HT-29 (cell line): ENCODE measurements at places on chromosomes 6 and 20. TPM values are rescaled to one million over a fixed set of nuclear protein-coding genes. Genes with fewer than 3 reads are reported as not detected.

TMEM217 gene
- total RNA-seq = 1.4 and 1.8 TPM in 2 replicates

SLC2A10 gene
- total RNA-seq = 1.5 and 3.5 TPM in 2 replicates

ZNF133 gene
- total RNA-seq = 9.9 and 11.3 TPM in 2 replicates

SH3BGRL2 gene
- 17.6 and 19.2 TPM in 2 replicates for total RNA-seq

MATN4 gene
- 0.13 and 0.46 TPM in 2 replicates for total RNA-seq

MCCD1 gene
- not detected in 2 replicates for total RNA-seq

LPA gene
- not detected in 2 replicates for total RNA-seq

ANKS1A gene
- 23.4 and 25.2 TPM in 2 replicates for total RNA-seq

VWA7 gene
- 5.6 and 11.2 TPM in 2 replicates for total RNA-seq

KIF25 gene
- total RNA-seq = not detected in 2 replicates

VSX1 gene
- not detected in 2 replicates for total RNA-seq

TGM3 gene
- not detected in 2 replicates for total RNA-seq

BEND6 gene
- not detected in 2 replicates for total RNA-seq

PDYN gene
- not detected in 2 replicates for total RNA-seq

NNAT gene
- total RNA-seq = 2.1 TPM in 1 of 2 replicates, not detected in the other

PARD6B gene
- 23.7 and 29.9 TPM in 2 replicates for total RNA-seq

CALHM6 gene
- total RNA-seq = not detected in 2 replicates

PRRT1 gene
- not detected in 2 replicates for total RNA-seq

MYMX gene
- total RNA-seq = not detected in 2 replicates

TPD52L1 gene
- 53.9 and 56.9 TPM in 2 replicates for total RNA-seq

LY6G6D gene
- total RNA-seq = not detected in 2 replicates

DEFB121 gene
- not detected in 2 replicates for total RNA-seq

TNXB gene
- 0.03 TPM in 1 of 2 replicates, not detected in the other for total RNA-seq

PPP1R11 gene
- 44.2 and 49.3 TPM in 2 replicates for total RNA-seq

IL17F gene
- total RNA-seq = not detected in 2 replicates

FAM217A gene
- not detected in 2 replicates for total RNA-seq

ZFAND3 gene
- 16.8 and 19.6 TPM in 2 replicates for total RNA-seq

GGTLC1 gene
- not detected in 2 replicates for total RNA-seq

CSNK2B gene
- 219 and 225 TPM in 2 replicates for total RNA-seq

SYCP2 gene
- total RNA-seq = 0.69 and 1.7 TPM in 2 replicates

CALHM4 gene
- not detected in 2 replicates for total RNA-seq

KHDC1L gene
- total RNA-seq = not detected in 2 replicates

OTOR gene
- total RNA-seq = not detected in 2 replicates

CRISP2 gene
- not detected in 2 replicates for total RNA-seq

IL20RA gene
- total RNA-seq = 7.9 and 16.7 TPM in 2 replicates

RAET1L gene
- 1.2 and 1.5 TPM in 2 replicates for total RNA-seq

DNPH1 gene
- total RNA-seq = 125 and 130 TPM in 2 replicates

ARMC12 gene
- not detected in 2 replicates for total RNA-seq

BHLHE23 gene
- total RNA-seq = not detected in 2 replicates
